ENCODE measurements at places on chromosomes 4 and X.

GRCh38 chr4:100286636-100287035, 96.4 kb upstream of the DDIT4L start:
- DNase-seq = no peak

DNA sequence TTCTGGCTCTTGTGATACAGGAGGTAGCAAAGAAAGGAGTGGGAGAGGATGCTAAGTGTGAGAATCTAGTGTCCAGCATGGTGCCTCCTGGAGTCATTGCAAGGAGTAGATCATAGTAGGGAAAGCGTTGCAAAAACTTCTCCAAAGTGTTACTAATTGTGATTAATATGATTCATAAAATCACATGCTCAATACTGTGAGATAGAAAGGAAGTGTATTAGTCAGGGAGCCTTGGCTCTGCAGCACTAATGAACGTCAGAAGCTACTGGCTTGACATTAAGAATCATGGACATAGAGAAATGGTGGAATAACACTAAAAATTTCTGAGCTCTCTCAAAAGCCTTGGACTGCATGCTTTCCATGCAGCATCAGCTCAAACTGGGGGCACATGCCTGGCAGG, 299.1 kb downstream of the EVC2 start:
- no peak for DNase-seq

DNA sequence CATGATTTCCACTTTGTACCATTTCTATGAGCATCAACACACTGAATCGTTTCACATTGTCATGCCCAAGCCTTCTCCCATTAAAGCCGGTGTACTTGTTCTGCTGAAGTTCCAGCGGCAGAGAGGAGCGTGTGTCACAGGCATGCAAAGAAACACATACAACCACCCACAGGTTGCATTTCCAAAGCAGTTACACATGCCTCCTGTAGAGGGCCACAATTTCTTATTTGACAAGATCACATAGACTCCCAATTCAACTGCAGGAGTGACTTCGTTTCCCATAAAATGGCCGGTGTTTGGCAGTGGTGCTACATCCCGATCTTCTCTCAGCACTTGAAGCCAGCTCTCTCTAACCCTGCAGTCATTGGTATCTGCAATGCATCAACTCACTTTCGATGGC, 992.6 kb downstream of the NLGN4X start:
- no peak for DNase-seq

GRCh38 chr4:111641813-111642579, 503.3 kb upstream of the FAM241A start:
- DNase-seq = peak; percentile 96

GRCh38 chr4:122822466-122822865, 4.2 kb upstream of the FGF2 start:
- no peak for DNase-seq

DNA sequence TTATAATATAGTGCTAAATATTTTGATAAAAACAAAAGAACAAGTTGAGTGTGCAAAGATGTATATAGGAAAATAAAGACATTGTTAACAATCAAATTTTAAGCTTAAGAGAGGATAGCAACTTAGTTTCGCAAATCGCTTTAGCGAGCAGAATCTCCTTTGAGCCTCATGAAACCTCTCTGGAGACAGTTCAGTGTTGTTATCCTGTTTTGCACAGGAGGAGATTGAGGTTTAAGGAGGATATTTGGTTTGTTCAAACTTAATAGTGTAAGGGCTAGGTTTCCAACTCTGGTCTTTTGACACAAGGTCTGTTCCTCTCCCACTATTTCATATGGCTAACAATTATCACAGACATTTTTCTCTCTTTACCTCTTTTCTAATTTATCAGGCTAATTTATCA, 1848.5 kb upstream of the TENM3 start:
- DNase-seq = no peak
